ENCODE measurements at places on chromosomes 16 and 17.

- peak; percentile 92 for DNase-seq
These were observed 19.7 kb downstream of the IGF2BP1 start for GRCh38 chr17:49016775-49017463.

DNA sequence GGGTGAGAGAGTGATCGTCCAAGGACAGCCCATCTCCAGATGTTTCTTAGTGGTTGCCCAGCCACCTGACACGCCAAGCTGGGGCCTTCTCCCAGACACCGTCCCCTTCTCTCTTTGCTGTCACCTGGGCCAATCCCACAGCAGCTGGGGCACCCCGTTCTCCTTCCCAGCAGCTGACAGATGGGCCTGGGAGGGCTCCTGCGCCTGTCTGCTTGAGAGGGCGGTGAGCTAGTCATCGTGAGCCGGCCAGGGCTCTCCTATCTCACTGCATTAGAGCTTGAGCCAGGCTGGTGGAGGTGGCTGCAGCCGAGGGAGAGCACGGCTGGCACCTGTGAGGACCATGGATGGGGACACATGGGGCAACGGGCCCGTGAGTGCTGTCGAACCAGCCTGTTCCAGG lies 41.2 kb downstream of the RAB11FIP3 start:
- no peak for DNase-seq

DNA sequence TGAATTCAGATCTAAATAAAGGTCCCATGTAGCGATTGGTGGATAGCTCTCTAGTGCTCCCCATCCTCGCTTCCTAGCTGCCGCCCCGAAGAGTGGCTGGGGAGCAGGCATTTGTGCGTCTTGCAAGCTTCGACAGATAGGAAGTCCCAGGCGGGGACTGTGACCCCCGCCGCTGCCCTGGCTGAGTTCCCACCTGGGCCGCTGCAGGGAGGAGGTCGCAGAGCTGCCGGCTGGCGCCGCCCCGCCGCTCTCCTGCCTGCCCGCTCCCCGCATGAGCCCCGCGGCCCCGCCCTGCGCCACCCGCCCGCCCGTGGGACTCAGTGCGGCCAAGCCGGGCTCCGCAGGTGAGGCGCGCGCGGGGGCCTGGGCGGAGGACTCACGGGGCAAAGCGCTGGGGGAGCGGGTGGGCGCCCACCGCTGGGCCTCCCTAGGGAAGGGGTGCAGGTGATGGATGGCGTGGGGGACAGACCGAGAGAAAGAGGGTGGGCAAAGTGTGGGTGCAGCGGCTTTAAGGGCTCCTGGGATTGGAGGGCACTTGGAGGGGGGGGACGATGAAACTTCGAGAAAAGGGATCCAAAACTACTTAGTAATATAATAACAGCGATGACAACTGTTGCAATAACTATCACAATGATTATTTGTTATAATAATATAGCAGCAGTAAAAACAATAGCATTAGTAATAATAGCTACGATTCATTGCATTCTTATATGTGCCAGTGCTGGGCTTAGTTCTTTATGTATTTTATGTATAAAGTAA lies at the start of gene OTOA:
TSS of gene OTOA (plus strand) at position 80 of the 759 bp plus-strand sequence. CDS start 14,547 bp downstream, outside the sequence.
- no peak for DNase-seq

DNA sequence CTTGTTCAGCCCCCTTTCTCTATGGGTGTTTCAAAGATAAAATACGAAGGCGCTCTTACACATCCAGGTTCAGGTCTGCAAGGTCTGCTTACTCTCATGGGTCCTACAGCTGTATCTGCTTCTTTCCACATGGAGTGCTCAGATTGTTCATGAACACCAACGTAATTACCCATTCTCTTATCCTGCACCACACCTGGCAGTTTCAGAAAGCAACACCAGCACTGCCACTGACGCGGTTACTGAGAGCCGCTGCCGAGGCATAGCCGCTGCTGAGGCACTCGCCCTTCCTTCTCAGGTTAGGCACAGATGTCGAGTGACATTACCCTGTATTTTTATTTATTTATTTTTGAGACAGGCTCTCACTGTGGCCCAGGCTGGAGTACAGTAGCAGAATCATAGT lies 147.1 kb downstream of the RPTOR start:
- DNase-seq: no peak

DNA sequence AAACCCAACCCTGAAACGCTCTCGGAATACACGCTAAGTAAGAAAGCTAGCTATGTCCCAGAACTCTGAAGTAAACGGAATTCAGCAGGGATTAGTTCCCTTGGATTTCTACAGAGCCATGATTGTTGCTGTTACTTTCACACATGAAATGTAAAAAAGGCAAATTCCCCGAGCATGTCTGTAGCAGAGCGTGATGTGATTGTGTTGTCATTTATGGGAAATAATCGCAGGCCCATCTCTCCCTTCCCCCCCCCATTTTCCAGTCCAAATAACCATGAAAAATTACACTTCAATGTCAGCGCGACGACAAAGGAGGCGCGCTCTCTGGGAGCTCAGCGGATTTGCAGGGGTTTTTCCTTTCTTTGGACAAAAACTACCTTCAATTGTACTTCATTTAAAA lies 209.0 kb downstream of the ZFHX3 start:
- no peak for DNase-seq

- DNase-seq: peak; percentile 29
These were observed 12.7 kb upstream of the STAC2 start for GRCh38 chr17:39238311-39238972.

DNA sequence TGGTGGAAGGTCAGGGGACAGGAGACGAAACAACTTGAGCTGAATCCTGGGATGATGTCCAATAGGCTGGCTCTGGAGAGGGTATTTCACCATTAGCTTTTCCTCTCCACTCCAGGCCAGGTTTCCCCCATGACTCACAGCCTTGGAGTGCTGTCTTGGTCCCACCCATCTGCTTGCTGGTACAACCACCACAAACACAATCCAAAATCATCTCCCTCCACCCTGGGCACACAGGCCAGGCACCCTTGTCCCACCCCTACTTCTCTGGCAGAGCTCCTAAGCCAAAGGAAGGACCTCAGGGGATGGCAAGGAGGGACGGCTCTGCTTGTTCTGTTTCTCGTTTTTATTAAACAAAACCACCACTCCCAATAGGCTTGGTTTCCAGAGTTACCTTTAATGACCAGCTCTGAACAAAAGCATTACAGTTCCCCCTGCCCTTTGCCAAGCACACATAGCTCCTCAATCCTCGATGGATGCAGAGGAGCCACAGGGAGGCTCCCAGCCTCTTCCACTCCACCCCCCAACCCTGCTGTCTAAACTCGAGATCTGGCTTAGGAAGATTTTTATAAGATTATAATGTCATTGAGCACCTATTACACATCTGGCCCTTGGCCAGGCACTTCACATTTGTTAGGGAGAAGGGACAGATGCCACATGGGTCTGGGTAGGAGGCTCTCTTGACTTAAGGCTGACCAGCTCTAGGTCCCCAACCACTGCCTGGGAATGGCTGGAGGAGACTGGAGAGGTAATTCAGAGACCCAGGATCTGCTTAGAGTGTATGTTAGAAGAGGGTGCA lies 13.3 kb downstream of the CAVIN1 start:
- DNase-seq: peak; percentile 84

DNA sequence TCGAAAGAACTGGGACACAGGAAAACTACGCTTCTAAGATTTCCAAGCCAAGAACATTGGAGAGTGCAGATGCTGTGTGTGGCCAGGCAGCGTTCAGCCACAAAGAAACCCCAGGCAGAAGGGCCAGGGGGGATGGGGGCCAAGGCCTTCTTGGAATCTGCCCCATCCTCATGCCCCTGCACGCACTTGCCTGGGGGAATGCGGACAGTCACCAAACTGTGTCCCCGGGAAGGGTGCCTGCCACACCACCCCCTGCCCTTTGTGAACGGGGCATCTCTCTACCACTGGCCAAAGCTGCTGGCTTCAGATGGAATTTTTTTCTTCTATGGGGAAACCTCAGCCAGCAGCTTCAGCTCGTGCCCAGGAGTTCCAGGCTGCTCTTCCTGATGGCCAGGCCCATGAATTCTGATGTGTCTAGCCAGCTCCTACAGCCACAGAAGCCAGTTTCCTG lies 32.0 kb upstream of the DNAH17 start:
- DNase-seq: no peak
